ENCODE measurements at places on chromosomes 5 and 9. TPM values are rescaled to one million over a fixed set of nuclear protein-coding genes. Genes with fewer than 3 reads are reported as not detected.
A peak's percentile ranks its signal among the peaks of the same experiment; 100 is the strongest.

CTSV gene
- 39.4 TPM for polyA plus RNA-seq

GRCh38 chr9:22035591-22036011 lies 26.5 kb upstream of the CDKN2B start:
- no peak for DNase-seq

GRCh38 chr5:173498286-173498685 lies 118.2 kb downstream of the BOD1 start:
- DNase-seq, result peak; percentile 7

GRCh38 chr9:116933251-116933650 lies 246.1 kb downstream of the TRIM32 start:
- DNase-seq, result no peak

DNA sequence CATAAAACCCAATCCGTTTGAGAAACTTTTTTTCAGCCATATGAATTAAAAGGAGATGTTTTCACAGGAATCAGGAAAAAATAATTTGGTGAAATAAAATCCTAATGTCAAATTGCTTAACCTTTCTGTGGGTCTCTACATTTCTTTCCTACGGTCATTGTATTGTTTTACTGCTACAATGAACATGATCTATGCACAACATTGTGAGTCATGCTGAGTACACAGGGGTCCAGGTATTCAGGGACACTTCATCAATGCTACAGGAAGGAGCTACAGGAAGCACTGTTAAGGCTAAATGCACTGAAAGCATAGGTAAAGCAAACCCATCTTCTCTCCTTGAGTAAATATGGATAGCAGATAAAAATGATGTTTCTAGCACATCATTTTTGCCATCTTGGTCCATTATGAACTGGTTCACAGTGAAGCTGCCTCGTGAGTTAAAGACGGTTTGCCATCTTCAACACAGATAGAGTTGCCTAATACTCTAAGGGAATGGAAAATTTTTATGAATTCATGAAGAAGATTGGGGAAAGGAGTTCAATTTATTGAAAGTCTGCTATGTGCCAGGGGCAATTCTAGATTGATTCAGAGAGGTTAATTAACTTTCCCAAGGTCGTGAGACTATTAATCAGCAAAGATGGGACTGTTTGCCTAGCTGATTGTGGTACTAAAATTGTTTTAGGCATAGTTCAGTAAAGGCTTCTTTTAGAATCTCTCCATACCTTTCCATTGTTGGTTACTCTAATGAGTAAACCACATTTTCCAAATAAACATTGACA lies 85.5 kb downstream of the DIRAS2 start:
- DNase-seq, result no peak

GRCh38 chr5:14946815-14947620 lies 75.4 kb upstream of the ANKH start:
- DNase-seq, result no peak

CTXN3 gene
- polyA plus RNA-seq, result not detected

RABGAP1 gene
- polyA plus RNA-seq, result 59.5 TPM

PCDHB5 gene
- polyA plus RNA-seq, result 8.5 TPM

DNA sequence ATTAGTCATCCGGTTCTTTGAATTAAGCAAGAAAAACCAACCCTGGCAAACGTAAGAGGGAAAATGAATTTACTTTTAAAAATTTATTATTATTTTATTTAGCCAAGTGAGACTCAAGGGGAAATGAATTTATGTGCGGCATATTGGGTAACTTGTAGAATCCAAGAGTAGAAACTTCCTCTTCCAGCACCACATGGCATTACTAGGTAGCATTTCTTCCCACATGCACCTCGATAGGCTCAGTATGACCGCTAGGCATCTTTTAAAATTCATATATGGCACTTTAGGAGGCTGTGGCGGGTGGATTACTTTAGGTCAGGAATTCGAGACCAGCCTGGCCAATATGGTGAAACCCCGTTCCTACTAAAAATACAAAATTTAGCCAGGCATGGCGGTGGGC lies 17.6 kb upstream of the MYO10 start:
- no peak for DNase-seq

DNA sequence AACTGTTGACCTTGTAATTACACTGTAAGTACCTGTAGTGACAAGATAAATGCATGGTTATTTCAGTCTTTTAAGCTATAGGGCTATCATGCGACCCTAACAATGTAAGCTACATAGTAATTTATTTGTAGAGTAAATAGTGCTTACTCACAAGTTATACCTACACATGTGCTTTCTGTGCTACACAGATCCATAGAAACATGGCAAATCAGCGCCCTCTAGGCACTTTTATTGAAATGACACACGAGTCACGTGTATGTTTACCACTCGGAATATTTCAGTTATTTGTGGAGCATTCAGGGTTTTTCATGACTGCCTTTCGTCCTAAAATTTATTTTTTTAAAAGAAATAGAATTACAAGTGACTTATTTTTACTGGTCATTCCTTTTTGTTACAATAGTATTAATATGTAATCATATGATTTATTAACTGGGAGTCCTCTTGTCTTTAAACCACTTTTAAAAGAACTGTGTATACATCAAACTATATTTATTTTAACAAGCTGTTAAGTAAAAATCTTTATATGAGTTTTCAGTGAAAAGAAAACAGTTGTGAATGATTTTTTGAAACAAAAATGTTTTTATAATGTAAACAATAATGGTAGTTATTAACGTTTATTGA lies 1242.3 kb upstream of the WWC1 start:
- peak; percentile 26 for DNase-seq

DNA sequence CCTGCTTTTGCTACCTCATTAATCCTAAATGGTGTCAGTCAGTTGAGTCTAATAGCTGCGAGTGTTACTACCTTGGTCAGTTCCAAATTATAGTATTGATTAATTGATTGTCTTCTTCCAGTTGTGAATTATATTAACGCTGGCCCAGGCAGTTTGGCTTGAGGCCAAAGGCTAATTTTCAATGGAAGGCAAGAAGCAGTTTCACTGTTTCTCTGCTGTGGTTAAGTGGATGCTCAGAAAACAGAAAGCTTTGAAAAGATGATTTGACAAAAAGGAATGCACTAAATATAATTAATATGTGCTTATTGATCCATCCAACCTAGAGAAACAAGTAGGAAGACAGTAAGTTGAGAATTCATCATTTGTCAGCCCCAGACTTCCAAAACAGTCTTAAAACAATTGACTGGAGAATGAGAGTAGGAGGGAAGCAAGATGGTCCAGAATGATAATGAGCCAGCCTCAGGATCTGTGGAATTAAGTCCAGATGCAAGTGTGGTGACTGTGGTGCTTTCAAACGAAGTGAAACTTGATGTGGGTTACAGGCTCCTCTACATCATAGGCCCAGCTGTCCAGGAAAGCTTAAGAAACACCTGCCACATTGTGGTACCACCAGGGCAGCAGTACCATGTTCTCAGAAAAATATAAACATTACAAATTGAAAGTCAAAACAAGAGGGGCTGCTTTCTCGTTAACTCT lies 1371.0 kb upstream of the DMAC1 start:
- DNase-seq, result no peak

GRCh38 chr5:144481861-144482260 lies 311.2 kb downstream of the KCTD16 start:
- no peak for DNase-seq

GFPT2 gene
- polyA plus RNA-seq, result 5.3 TPM

HNRNPH1 gene
- 1,069 TPM for polyA plus RNA-seq

- peak; percentile 22 for DNase-seq
Observed at GRCh38 chr9:69495296-69495695, 170.3 kb downstream of the ENTREP1 start.

GHR gene
- 20.7 TPM for polyA plus RNA-seq

- no peak for DNase-seq
Observed at GRCh38 chr9:105007143-105007542, 79.2 kb upstream of the ABCA1 start.

DNA sequence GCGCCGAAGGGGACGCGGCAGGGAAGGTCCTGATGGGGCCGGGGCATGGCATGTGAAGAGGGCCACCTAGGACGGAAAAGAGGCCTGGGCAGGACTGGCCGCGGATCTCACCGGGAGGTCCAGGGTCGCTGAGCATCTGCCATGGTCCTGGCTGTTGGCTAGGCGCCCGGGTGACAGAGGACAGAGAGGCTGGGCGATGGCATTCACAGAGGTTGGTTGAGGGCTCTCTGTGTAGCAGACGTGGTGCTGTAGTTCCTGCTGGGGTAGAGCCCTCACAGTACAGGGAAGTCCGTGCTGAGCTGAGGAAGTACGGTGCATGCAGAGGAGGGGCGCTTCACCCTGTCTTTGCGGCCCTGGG lies 427 bp downstream of the PCYOX1L start:
- DNase-seq, result no peak

- DNase-seq, result no peak
Observed at GRCh38 chr9:72139226-72139625, 10.0 kb upstream of the GDA start.

DNA sequence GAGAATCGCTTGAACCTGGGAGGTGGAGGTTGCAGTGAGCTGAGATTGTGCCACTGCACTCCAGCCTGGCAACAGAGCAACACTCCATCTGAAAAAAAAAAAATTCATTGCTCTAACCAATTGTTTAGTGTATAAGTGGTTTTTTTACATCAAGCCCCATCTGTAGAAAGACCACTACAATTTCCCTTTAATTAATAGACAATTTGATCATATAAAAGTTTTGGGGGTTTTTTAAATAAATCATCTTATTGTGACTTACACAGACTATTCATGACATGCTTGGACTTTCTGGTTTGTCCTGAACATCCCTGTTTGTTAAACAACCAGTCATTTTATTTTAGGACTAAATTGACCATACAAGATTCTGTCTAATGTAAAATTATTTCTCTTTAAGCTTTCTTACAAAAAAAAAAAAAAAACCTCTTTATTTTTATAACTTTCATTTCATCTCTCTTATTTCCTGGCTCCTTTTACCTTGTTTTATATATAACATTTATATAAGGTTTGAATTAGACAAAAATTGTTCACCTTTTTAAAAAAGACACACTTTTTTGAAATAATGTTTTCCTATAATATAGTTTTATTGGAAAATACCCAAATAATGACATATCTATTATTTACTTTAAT lies 9.8 kb upstream of the FANCC start:
- no peak for DNase-seq

GRCh38 chr9:8332871-8333270 lies 533.3 kb upstream of the DMAC1 start:
- DNase-seq, result no peak

- no peak for DNase-seq
Observed at GRCh38 chr5:76953551-76954382, 922 bp downstream of the CRHBP start.

FCN2 gene
- polyA plus RNA-seq, result 0.52 TPM

- no peak for DNase-seq
Observed at GRCh38 chr5:83568186-83568585, 96.6 kb downstream of the VCAN start.

DNA sequence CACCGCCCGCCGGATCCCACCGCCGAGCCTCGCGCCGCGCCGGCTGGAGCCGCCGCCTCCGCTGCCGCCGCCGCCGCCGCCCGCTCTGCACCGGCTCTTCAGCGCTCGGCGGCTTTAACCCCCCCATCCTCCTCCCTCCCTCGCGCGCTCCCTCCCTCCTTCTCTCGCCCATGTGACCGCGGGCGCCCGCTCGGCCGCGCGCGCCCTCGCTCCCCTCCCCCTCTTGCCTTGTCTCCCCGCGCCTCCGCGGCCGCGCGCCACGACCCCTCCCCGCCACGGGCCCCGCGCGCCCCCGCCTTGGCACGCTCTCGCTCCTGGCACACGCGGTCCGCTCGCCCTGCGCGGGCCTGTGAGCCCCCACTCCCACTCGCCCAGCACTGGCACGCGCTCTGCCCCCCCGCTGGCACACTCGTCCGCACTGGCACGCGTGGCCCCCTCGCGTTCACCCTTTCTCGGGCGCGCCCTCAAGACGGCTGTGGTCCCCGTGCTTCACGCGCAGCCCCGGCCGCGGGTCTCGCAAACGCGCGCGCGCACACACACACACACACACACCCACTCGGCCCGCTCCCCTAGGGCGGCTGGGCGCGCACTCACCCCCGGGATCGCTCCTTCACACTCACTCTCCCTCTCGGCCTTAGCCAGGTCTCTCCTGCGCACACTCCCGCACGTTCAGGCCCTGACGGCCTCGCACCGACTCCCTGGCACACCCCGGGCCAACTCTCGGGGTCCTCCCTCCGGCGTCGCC lies at the start of gene CNTFR:
Gene CNTFR, minus strand, starts transcription at position 89 of the 745 bp plus-strand sequence. CDS start 20,743 bp downstream, outside the sequence.
- DNase-seq, result no peak

GRCh38 chr9:105308461-105309341 lies 64.2 kb downstream of the SLC44A1 start:
- DNase-seq, result no peak

GRCh38 chr5:146034127-146034526 lies 71.2 kb downstream of the PLAC8L1 start:
- DNase-seq, result no peak

CNTLN gene
- polyA plus RNA-seq, result 11.3 TPM

DNA sequence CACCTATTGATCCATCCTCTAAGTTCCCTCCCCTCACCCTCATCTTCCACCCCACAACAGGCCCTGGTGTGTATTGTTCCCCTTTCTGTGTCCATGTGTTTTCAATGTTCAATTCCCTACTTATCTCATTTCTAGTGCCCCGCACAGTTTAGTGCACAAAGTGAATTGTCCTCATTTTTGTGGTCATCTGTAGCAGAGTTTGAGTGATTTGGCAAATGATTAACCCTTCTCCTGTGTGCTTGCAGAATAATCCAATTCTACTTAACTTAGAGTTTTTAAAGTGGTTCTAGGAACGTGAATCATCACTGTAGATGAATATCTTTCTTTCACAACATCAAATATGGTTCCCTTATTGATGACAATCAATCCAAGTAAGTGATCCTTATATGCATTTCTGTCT lies 6.3 kb upstream of the HAPLN1 start:
- DNase-seq, result no peak

DNA sequence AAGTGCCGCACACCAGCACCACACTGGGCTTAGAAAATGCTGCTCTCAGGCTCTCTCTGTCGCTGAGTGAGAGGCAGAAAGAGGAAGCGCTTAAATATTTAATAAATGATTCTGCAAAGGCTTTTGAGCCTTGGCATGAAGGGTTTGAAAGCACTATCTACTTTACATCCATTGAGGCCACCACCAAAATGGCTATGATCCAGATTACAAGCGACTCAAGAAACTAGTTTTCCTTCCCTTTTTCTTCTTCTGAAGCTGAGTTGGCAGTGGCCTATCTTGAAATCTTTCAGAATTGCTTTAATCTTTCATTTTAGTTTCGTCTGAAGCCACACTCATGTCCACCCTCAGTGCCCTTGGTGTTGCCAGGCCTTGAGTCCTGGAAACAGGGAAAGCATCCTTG lies 59.5 kb downstream of the EBF1 start:
- no peak for DNase-seq

DNA sequence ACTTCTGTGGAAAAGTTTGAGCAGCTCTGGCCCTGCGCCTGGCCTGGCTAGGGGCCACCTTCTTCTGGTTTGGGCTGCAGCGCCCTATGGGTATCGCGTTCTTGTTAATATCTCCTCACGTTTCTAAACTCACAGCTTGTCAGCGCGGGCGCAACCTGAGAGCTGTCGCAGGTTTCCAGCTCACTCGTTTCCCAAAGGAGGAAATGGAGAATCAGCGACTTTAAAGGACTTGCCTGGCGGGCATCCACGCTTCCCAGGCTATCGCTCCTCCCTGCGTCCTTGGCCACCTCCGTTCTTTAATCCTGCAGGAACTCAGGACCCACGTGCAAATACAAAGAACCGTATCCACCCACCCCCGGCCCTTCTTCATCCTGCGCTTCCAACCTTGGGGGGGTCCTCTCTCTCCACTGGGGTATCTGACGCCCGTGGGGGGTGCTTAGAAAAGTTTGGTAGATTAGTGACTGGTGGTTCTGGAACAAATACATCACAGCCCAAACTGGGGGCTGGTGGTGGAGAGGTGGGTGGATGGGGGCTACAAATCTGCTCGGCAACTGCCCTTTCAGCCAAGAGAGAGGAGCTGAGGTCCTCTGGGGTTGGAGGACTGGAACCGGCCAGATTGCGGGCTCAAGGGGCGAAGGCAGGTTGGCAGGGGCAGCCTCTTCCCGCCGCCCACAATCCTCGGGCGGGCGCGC lies 578 bp upstream of the PSAT1 start:
- DNase-seq, result no peak
